Activated naive CD4-positive, alpha-beta T cell treated with Interleukin-2 at 50 U/mL for 16 hours (primary cell): ENCODE measurements at places on chromosomes 12 and 14.

DNA sequence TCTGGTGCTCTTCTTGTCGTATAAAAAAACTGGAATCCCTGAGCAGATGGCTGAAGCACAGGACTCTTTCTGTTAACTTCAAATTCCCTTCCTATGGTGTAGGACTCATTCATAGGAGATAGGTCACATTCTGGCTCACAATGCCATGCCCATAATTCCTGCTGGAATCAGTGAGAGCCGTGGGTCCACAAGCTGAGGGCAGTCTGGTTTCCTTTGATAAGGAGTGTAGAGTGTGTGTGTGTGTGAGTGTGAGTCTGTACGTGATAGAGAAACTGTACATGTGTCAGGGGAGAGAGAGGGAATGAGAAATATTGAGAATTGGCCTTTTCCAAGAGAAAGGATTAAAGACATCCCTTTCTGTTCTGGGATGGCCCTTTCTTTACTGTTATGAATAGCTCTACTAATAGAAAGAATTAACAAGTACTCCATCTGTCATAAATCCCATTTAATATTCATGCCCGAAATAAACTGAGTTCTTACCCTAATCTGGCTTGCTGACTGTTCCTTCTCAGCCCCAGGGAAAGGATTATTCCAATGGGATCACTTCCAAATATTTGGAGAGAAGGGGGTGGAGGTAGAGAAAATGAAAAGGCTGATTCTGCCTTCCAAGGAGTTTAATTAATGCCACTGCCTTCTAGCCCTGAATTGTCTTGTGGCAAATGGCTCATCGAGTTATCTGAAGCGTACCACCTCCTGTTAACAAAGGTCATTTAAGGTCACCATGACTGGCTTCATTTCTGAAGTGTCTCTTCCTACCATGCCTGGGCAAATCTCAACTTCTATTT is 79.0 kb downstream of the TMX1 start:
- DNase-seq, result no peak

DNA sequence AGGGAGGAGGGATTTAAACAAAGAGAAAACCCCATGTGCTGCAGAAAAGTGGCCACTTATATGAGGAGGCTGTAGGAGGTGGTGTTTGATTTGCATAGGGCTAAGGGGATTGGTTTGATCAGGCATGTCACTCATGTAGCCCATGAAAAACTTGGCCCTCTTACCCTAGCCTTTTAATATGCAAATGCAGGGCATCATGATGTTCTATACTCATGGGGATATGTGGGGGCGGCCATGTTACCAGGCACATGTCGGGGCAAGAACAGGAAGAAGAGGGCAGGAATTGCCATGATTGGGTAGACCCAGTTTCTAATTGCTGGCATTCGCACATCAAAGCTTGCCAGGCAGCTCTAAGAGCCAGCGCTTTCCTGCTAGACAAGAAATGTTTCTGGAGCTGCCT is 28.8 kb downstream of the KLRK1 start:
- no peak for DNase-seq

DNA sequence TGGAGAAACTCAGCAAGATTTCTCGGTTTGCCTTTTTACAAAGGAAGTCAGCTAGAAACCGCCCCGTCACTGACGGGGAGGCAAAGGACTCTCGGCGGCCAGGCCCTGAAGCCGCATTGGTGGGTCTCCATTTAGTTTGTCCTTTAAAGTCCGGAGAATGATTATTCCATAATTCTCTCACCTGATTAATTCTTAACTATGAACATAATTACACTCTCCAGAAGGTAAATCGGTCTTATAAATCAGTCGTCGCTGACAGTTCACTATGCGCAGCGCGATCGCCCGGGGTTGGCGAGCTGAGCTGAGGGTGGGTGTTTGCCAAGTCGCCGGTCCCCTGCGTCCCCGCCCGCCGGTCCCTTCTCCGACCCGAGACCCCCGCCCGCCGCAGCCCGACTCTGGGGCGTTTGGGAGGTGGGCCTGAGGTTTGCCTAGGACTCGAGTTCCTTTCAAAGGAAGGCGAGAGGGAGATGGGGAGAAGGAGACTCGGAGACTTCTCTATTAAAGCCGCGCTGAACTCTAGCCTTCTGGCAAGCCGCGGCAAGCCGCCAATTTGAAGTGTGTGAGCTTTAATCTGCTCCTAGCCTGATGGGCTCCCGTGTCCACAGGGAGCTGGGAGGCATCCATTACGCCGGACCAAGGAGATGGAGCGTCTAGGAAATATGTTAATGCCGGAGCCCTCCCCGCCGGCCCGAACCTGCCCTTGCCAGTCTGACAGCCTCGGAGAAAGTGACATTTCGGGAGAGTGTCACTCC is 392.9 kb downstream of the NOVA1 start:
- no peak for DNase-seq

GRCh38 chr12:54701940-54702592 is 53.9 kb upstream of the DCD start:
- no peak for DNase-seq

DNA sequence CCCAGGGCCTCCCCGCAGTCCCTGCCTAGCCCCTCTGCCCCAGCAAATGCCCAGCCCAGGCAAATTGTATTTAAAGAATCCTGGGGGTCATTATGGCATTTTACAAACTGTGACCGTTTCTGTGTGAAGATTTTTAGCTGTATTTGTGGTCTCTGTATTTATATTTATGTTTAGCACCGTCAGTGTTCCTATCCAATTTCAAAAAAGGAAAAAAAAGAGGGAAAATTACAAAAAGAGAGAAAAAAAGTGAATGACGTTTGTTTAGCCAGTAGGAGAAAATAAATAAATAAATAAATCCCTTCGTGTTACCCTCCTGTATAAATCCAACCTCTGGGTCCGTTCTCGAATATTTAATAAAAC is 2.2 kb downstream of the HOXC6 start:
- no peak for DNase-seq

DNA sequence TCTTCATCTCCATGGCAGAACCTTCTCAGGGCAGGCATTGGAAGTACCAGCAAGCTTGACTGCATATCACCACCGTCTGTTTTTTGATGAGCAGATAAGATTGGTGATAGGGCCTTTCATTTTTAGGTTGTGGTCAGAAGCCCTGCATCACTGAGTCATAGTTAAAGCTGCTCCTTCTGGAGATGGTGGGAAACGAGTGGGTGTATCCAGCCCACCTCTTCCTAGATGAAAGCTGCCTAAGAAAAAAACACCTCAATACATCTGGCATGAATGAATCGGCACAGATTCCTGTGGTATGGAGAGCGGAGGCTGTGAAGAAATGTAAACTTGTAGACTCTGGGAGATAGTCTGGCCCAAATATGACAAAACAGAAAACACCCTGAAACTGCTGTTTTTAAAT is 248.7 kb upstream of the EGLN3 start:
- DNase-seq, result peak; percentile 51

- DNase-seq, result no peak
Observed at GRCh38 chr12:52413202-52413601, 7.1 kb upstream of the KRT82 start.

DNA sequence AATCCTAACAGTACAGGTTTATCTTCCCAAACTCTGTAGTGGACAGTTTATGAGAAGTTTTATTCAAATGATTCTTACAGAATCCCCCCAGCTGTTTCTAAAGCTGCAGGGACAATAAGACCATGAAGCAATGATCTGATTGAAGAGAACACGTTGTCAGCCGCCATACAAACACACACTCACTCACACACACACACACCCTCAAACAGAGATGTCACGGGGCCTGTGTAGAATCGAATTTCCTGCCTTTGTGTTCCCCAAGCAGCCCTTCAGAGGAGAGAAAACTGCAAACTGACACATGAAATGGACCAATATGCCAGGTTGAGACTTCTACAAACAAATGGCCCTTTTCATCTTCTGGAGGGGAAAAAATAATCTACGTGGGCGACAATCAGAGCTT is 80.5 kb upstream of the TBX3 start:
- no peak for DNase-seq

DNA sequence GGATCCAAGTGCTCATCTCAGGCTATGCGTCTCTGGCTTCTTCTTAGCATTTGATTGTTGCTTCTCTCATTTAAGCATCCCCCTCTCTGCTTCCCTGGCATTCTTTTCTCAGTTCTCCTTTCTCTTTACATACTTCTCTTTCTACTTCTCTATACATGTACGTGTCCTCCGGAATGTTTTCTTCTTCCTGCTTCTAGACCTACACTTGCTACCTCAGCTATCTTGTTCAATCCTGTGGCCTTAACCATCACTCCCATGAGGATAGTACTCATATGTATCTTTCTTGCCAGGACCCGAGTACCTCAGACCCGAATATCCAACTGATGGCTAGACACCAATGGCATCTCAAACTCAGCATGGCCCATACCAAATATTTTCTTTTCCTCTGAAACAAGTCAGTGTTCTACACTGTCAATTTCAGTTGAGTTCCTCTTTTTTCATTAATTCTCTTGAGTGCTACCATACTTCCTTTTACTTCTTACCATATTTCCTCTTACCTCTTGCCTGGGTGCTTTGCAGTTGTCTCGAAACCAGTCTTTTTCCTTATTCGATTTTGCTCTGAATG is 115.1 kb upstream of the SLC38A2 start:
- no peak for DNase-seq

DNA sequence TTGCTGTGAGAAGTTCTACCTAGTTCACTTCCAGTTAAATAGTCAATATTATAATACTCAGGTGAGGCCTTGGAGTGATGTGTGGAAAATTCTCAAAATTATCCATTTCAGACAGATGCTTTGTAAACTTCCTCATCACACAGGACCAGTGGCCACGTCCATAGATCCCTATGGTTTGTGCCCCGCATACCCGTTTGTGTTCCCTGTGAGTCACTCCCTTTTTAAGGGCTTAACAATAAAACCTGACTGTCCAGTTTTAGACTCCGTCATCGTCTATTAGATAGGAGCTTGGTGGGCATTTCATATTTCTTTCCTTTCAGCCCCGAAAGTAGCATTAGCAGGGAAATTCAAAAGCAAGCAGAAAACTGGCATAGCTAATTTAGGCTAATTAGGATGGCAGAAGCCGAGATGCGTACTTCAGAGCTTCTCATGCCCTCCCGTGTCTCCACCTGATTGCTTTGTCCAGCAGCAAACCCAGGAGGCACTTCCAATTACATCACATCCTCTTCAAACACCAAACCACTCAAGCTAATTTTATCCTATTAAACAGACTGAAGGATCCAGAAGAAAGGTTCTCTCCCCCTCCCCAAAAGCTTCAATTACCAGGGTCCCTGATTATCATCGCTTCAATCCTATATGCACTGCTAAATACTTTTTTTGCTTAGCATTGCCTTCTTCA is 186.6 kb upstream of the OTX2 start:
- DNase-seq, result no peak

DNA sequence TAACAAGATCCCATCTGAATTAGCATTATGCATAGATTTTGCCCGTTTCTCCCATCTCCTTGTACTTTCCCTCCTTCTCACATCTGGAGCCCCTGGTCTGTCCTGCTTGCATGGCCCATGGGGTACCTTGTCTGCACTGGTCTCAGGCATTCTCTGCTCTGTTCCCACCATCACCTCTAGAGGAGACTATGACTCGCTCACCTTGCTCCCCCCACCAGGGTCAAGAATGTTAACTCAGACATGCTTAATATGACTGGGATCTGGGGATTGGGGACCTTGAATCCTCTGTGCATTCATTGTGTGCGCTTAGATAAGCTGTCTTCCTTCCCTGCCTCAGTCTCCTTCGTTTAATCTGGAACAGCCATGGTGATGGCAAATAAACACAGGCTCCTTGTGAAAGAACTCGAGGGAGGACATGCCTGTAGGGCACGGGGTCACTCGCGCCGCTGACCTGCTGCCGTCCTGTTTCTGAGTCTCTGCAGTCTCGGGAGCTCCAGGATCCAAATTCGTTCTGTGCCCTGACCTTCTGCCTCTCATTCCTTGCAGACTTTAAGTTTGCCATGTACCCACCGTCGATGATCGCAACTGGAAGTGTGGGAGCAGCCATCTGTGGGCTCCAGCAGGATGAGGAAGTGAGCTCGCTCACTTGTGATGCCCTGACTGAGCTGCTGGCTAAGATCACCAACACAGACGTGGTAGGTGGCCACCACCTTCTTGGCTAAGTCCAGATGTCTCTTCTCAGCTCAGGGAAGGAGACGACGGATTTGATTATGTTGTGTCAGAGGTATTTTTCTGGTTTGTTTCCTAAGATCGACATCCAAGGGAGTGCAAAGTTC is 15.0 kb downstream of the CCND2 start:
- no peak for DNase-seq

- no peak for DNase-seq
Observed at GRCh38 chr14:60482743-60483142, 3.1 kb downstream of the C14orf39 start.

DNA sequence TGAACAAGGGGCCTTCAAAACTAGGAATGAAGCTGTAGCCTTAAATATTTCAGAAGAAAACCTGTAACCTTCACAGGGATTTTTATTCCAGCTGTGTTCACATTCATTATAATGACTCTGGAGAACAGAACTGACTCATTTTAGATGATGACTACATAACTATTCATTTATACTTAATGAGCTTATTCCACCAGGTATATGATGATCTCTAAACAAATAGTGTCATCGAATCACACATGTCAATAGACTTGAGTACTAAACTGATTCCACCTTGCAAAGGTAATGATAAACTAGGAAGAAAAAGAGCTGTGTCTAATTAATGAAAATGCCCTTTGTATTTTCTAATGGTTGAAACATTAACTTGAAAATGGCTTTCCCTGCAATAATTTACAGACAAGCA is 433.2 kb downstream of the PDZRN4 start:
- no peak for DNase-seq

DNA sequence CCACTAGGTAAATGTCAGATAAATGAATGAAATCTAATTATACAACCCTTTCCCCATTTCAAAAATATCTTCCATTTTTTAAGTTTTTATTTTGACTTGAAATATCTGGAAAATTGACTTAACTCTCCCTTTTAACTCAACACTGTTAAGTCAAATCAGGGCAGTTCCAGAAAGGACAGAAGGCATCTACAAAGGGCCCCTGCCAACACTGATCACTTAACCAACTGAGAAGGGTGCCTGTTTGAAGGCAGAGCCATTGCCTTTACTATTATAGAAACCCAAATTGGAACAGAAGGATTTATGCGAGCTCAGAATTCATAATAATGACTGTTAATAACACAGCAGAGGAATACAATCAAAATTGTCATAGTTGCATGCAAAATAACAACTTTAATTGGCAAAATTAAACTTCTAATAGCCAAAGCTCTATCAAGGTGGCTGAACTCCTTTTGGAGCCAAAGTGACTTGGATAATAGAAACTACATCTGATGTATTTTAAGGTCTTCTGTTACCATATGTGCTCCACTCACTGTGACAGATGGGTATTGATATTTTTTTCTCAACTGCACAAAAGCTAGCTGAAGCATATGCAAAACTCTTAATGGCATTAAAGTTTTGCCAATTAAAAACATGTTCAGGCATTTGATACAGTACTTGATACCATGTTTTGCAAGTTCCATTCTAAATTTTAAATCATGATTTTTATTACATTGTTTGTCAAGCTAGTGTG is 383.8 kb downstream of the NOVA1 start:
- DNase-seq, result no peak

GRCh38 chr14:65101631-65102440 is 481 bp downstream of the MAX start:
- peak; percentile 41 for DNase-seq
